Mucosa of gallbladder (tissue), 1 donor: ENCODE measurements at places on chromosomes 2 and 18. TPM values are rescaled to one million over a fixed set of nuclear protein-coding genes. Genes with fewer than 3 reads are reported as not detected.

DNA sequence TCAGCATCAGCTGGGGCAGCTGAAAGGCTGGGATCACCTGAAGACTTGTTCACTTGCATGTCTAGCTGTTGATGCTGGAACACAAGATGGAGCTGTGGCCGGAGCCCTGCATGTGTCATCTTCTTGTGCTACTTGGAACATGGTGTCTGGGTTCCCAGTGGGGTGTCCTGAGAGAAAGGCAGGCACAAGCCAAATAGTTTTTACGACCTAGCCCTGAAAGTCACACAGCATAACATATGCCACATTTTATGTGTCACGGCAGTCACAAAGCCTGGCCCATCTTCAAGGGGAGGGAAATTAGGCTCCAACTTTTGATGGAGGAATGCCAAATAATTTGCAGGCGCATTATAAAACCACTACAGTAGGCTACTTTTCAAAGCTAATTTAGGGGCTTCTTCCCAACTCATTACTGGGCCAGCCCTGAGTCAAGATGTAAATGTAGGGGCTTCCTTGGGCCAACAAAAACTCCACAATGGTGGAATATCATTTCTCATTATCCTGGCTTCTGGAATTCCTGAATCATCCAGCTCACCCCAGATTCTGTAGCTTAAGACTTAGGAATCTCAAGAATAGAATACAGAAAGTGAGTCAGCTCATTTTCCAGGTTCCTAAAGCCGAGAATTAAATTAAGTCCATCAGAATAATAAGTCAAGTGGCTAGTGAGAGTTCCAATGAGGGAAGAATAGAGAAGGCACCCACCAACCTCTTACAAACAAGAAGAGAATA, 543.0 kb downstream of the TNS1 start:
- DNase-seq, result no peak

GRCh38 chr18:23207191-23207955, 72.1 kb downstream of the CABLES1 start:
- DNase-seq, result no peak

DNA sequence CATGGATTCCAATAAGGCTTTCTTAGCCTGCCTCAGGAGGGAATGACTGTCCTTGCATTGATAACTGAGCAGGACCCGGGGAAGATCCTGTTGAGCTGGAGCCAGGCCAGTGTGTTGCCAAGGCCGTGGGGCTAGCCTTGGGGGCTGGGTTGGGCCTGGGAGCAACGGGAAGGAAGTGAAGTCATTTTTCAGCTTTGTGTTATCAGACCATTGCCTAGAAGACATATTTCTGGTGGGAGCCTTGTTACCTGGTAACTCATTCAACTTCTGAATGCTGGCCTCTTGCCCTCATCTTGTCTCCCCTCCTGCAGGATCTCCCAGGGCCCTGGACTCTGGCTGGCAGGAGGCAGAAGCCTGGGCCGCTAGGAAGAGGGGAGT, 92.7 kb upstream of the MGAT5 start:
- DNase-seq, result no peak

DNA sequence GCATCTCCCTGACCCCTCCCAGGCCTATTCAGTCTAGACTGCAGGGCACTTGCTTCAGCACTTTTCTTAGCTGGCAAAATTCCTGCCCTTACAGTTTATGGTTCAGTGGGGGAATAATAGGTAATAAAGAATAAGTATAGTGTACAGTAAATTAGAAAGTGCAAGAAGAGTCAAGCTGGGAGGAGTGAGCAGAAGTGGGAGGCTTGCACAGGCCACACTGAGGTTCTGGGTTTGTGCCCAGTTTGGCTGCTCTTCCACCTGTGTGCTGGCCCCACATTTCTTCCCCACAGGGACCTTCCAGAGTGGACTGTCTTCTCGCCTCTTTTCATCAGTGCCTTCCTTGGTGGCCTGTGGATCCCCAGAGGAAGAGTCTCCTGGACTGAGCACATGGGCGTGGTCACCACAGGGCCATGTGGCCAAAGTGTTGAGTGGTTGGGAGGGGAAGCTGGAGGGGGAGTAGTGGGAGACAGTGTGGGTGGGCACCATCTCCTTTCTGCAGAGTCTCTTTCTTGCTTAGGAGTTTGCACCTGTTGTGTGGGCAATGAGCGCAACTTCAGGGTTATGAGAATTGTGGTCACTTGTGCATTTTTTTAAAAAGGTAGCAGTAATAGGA, 128.6 kb upstream of the ZSWIM2 start:
- peak; percentile 5 for DNase-seq

IL37 gene
- total RNA-seq, result 0.29 TPM

GRCh38 chr2:88549616-88550292, 77.5 kb downstream of the EIF2AK3 start:
- DNase-seq, result no peak

DNA sequence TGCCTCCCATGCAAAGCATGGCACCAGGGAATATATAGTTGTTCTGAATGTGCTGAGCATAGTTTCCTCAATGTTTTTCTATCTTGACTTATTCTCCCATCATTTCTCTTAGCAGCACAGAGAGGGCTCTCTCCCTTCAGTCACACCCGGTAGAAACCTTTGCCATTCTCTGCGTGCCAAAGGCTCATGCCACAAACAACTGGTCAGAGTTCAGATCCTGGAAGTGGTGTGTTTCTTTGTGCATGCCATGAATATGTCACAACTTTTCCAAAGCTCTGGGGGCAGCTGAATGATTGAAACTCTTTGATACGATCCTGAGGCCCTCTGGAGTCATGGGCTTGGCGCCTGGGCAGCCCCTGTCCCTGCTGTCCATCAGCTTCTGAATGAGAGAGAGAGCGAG, 28.0 kb upstream of the EDAR start:
- DNase-seq, result no peak

DNA sequence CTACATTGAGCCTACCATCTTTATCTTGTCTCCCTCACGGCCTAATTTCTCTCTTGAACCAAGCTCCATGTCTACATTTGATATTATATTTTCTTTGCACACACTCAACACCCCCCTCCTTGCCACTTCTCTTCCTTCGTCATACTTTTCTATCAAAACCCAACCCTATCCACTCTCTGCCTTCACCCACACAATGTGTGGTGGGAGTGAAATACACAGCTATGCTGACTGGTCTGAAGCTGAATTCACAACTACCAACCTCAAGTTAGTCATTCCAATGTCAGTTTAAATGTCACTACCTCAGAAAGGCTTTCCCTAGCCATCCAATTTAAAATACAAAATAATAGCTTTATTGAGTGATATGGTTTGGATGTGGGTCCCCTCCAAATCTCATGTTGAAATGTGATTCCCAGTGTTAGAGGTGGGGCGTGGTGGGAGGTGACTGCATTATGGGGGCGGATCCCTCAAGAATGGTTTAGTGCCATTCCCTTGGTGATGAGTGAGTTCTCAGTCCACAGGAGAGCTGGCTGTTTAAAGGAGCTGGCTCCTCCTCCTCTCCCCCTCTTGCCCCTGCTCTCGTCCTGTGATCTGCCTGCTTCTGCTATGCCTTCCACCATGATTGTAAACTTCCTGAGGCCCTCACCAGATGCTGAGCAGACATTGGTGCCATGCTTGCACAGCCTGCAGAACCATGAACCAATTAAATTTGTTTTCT, 112.1 kb downstream of the DTNB start:
- no peak for DNase-seq
